ENCODE measurements at places on chromosomes 6 and 20. TPM values are rescaled to one million over a fixed set of nuclear protein-coding genes. Genes with fewer than 3 reads are reported as not detected.

- DNase-seq, result no peak
These were observed 101.1 kb upstream of the ID4 start for GRCh38 chr6:19736066-19736465.

Gene CCN6
- not detected for total RNA-seq

Gene LY6G5C
- total RNA-seq, result 4.3 TPM

- DNase-seq, result no peak
These were observed 387.1 kb upstream of the AGPAT4 start for GRCh38 chr6:161660666-161661571.

Gene HACE1
- 11.4 TPM for total RNA-seq

DNA sequence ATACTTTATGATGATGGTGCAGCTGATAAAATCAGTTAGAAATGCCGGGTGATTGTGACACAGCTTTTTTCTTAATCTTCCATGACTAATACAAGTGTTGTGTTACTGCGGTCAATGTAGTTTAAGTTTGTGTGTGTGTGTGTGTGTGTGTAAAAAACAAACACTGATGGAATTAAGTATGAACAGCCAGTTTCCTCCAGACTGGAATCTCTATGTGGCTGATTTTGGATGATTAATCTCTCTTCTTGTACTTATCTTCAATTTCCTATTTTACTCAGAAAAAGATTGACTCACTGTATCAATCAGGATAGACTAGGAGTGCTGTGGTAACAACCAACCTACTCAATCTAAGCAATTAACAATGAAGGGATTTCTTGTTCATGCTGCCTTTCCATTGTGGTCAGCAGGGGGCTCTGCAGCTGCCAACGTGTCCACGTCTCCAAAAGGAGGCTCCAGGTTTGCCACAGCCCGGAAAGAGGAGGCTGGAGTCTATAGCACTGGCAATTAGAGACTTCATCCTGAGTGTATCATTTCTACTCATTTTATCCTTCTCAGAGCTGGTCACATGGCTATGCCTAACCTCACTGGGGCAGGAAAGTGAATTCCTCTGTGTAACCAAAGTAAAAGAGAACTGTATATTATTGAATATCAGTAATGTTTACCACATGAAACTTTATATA is 107.7 kb downstream of the CD109 start:
- no peak for DNase-seq

Gene DNAH8
- 0.05 TPM for total RNA-seq

DNA sequence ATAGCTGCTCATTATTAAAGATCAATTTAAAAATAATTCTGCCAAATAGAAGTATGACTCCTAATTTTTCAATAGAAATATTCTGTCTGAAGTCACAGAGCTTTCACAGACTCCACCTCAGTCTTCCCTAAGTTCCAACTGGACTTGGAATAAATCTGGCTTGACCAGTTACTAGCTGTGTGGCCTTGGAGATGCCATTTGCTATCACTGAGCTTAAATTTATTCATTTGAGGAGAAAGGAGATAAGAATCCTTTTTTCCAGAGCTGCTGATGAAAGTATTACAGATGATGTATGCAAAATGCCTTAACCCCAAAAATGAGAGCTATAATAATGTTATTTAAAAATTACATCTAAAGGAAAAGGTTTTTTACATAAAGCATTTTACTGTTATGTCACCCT is 125.0 kb downstream of the GJA1 start:
- DNase-seq, result no peak

GRCh38 chr6:169568314-169569087 is 133.3 kb downstream of the WDR27 start:
- no peak for DNase-seq

Gene ZBTB12
- total RNA-seq, result 4.5 TPM

Gene SYTL3
- total RNA-seq, result 32.2 TPM

Gene CST4
- not detected for total RNA-seq

DNA sequence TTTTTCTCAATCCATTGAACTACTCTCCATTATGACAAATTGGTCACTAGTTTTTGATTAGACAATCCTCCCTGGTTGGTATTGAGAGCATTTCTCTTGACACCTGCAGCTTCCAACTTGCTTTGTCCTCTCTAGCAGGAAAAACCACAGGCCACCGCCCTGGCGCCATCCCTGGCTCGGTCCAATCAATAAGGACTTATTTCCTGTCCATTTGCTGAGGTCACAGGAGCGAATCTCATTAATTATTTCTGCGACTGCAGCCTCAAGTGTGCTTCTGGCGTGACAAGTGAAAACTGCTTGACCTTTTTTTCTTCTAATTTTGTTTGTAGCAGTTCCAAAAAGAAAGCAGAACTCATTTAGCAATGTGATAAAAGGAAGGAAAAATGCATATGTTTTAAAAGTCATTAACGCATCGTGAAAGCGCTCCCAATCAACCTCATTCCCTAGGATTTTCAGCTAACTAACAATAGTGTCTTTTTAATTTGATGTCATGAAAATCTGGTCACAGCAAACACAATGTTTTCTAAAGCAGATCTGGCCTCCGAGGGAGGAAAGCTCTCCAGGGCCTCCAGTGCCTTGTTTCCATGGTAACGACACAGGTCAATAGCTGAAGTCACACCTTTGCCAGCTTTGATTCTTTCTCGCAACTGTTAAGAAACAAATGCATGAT is 39.0 kb upstream of the BEND3 start:
- DNase-seq, result no peak

- no peak for DNase-seq
These were observed 23.0 kb upstream of the NAA20 start for GRCh38 chr20:19993958-19994669.

- DNase-seq, result peak; percentile 11
These were observed 5.6 kb downstream of the PCMTD2 start for GRCh38 chr20:64261138-64261537.

DNA sequence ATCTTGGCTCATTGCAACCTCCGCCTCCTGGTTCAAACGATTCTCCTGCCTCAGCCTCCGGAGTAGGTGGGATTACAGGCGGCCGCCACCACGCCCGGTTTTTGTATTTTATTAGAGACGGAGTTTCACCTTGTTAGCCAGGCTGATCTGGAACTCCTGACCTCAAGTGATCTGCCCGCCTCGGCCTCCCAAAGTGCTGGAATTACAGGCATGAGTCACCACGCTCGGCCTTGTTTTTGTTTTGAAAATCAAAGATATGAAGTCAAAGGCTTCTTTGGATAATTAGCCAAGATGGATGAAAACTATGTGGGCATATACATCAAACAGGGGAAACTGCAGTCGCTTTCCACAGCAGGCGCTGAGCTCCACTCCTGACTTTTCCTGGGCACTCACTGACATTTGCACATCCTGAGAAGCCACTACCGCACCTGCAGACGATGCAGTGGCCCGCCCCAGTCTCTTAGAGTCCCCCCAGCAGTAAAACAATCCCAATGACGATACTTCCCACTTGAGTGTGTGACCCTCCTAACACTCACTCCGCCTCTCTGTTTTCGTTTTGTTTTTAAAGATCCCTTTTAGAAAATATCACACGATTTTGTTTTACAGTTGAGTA is 44.1 kb downstream of the GJA1 start:
- no peak for DNase-seq

Gene PACRG
- total RNA-seq, result 1.6 TPM

Gene GTSF1L
- total RNA-seq, result not detected

DNA sequence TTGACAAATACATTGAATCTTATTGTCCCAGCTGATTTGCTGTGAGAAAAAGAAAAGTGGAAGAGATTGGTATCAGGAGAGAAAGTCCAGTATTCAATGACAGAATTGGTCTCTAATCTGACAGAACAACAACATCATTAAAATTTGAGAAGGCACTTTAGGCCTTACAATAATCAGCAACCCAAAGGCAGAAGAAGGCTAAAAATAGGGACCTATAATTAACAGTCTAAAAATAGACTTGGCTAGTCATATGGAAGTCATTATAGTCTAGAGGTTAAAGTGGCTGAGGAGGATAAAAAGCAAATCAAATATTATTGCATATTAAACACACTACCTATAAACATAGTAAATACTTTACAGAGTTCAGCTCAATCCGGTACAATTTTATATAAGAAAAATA is 393.6 kb upstream of the JAG1 start:
- no peak for DNase-seq

- no peak for DNase-seq
These were observed 165.6 kb upstream of the LAMP5 start for GRCh38 chr20:9348747-9349146.

Gene SLC35B2
- 20.4 TPM for total RNA-seq

Gene SRXN1
- 14.8 TPM for total RNA-seq

- no peak for DNase-seq
These were observed 7.9 kb upstream of the SIRPA start for GRCh38 chr20:1887321-1887720.

Gene CLPSL2
- total RNA-seq, result not detected

Gene HSP90AB1
- total RNA-seq, result 377 TPM

DNA sequence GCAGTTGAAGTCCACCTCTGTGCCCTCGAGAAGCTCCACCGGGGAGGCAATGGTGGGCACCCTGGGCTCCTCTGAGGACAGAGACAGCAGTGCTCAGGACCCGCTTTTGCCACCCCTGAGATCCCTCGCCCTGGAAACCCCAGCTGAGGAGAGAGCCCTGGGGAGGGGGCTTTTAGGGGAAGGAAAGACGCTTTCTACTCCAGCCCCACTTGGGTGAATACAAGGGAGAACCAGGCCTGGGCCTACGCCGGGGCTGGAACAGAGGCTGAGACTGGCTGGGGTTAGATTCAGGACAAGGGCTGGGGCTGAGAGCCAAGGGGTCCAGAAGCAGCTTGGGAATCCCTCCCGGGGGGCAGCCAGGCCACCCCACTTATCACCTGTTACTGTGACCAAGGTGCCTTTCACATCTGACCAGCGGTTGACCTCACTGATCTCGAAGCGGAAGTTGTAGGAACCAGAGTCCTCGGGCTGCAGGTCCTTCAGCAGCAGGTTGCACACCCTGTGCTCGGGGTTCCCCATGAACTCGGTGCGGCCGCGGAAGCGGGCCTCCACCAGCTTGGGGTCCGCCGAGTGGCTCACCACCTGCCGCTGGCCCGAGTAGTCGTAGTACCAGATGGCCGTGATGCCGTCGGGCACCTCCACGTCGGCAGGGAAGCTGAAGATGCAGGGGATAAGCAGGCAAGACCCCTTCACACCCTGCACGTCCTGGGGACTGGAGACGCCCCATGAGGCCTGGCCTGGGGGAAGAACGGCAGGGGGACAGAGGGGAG is 6.2 kb downstream of the SIGLEC1 start:
- DNase-seq, result no peak

Gene NKX2-4
- not detected for total RNA-seq

DNA sequence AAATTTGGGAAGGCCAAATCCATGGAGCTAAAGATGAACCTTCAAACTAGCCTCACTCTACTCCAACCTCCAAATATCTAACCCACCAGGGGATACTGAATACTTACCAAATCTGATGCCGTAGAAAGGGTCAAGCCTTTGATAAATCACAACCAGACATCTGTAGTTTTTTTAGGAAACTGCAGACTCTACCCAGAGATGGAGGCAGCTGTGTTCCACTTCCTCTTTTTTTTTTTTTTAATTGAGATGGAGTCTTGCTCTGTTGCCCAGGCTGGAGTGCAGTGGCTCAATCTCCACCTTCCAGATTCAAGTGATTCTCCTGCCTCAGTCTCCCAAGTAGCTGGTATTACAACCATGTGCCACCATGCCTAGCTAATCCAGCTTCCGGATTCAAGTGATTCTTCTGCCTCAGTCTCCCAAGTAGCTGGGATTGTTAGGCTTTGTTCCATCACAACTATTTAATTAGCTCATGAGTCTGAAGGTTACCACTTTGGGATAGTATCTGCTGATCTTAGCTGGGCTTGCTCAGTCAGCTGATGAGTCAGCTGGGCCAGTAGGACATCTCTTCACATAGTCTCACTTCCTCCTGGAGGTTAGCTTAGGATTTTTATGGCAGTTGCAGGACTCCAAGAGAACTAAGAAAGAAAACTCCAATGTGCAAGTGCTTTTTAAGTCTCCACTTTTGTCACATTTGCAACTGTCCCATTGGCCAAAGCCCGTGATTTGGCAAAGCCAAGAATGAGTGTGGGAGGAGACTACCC is 13.3 kb downstream of the FRK start:
- no peak for DNase-seq

Gene SCRT2
- total RNA-seq, result not detected

DNA sequence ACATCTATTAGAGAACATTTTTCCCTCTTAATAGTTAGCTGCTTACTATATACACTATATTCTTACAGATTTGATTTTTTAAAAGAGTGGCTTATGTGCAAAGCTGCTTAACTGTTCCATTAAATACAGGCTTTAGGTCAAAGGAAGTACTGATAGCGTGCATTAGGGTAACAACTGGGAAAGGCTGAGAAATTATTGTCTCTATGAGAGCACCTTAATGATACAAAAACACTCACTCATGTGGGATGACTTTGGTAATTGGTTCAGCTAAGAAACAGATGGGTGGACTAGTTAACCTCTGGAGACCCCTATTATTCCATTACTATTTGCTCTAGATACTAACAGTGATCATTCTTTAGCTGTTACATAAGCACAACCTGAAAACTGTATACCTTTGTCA is 4.0 kb downstream of the DCDC2 start:
- DNase-seq, result no peak

- DNase-seq, result no peak
These were observed 169.1 kb downstream of the IBTK start for GRCh38 chr6:82078286-82078908.

GRCh38 chr20:49399329-49399728 is 83.1 kb downstream of the KCNB1 start:
- DNase-seq, result no peak

DNA sequence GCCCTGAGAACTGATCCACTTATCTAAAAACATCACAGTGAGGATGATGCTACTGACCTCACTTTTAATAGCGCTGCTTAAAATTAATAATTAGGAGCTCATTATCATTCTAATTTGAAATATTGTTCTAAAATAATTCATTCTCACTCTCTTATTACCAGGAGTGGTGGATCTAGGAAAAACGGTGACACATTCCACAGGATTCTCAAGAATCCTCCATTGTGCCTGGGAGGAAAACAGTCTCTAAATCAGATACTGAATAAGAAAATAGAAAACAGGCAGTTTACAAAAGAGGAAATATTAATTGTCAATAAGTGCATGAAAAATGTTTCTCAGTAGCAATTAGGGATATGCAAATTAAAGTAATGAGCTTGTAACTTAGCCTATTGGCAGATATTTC is 187.4 kb downstream of the TENT5A start:
- no peak for DNase-seq

- no peak for DNase-seq
These were observed 74.5 kb upstream of the ZNF184 start for GRCh38 chr6:27547157-27548075.

GRCh38 chr6:166297606-166298005 is 10.6 kb downstream of the PRR18 start:
- DNase-seq, result no peak

GRCh38 chr6:69926745-69927144 is 60.4 kb downstream of the COL19A1 start:
- no peak for DNase-seq

GRCh38 chr6:89281779-89282246 is 33.3 kb downstream of the GABRR2 start:
- DNase-seq, result no peak

GRCh38 chr6:19477563-19477962 is 359.6 kb upstream of the ID4 start:
- DNase-seq, result no peak

DNA sequence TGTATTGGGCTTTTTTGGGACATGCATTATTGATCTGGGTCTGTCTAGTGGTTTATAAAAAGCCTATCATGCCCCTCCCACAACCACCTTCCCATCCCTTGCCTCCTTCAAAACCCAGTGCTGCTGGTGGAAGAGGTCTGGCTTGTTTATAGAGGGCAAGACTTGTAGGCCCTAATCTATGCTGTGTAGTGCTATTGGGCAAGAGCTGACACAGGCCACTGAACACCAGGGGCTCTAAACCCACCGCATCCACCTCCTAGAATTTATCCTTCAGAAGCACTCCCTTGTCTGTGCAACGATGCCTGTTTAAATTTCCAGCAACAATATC is 30.9 kb downstream of the SULF2 start:
- no peak for DNase-seq

Gene TPD52L1
- total RNA-seq, result not detected

Data from naive thymus-derived CD4-positive, alpha-beta T cell (primary cell).